Chondrocyte (in vitro differentiated cells): ENCODE measurements at places on chromosomes 2 and 18. TPM values are rescaled to one million over a fixed set of nuclear protein-coding genes. Genes with fewer than 3 reads are reported as not detected.
A peak's percentile ranks its signal among the peaks of the same experiment; 100 is the strongest.

- H3K4me3 ChIP-seq: no peak overlapping the region
- DNase-seq: no peak
- no peaks in the 10 kb centered on the region for H3K27me3 ChIP-seq
- peaks cover 6% of the 10 kb centered on the region for H3K36me3 ChIP-seq
- no peak overlapping the region for H3K27ac ChIP-seq
These were observed 2.7 kb downstream of the ENOSF1 start for GRCh38 chr18:709771-710170.

DNA sequence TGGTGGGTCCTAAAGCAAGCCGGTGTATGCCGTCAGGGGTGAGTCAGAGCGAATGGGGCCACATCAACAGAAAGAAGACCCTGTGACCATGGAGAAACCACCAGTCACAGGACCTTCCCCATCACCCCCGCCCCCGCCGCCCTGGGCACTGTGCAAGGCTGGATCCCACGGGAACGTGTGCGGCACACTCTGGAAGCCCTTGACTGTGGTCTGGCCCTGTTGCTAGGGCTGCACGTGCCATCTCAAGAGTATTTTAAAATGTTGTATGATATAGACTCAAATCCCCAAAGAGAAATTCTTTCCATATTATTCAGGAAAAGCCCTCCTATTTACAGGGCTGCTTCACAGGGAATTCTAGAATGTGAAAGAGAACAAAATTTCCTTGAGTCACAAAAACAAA, 174.8 kb downstream of the BCL2 start:
- no peaks in the 10 kb centered on the region for H3K27me3 ChIP-seq
- no peak overlapping the region for H3K4me3 ChIP-seq

DNA sequence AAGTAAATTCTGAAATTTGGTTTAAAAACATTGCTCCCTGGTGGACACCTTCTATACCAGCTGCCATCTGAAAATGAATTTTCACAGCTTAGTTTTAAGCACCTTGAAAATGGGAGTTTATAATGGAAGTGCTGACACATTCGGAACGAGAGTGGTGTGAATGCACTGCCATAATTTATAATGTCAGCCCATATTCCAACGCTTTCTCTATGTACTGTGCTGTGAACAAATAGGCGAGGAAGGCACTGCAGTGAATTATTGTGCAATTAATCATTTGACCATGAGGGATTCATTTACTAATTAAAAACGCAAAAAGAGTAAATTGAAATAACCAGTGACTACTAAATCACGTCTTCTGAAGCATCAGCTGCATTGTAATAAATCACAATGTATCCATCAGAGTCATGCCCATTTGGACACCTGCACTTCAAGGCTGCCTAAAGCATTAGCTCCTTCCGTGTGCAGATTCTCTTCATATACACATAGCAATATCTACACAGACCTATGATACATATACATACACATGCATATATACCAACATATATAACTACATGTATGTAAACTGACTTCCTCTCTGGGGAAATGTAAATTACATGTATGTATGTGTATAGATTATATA, 699.8 kb downstream of the GALR1 start:
- H3K27me3 ChIP-seq: no peaks in the 10 kb centered on the region
- H3K27ac ChIP-seq: no peak overlapping the region
- no peaks in the 10 kb centered on the region for H3K36me3 ChIP-seq
- DNase-seq: no peak
- H3K4me1 ChIP-seq: no peaks in the 10 kb centered on the region

DNA sequence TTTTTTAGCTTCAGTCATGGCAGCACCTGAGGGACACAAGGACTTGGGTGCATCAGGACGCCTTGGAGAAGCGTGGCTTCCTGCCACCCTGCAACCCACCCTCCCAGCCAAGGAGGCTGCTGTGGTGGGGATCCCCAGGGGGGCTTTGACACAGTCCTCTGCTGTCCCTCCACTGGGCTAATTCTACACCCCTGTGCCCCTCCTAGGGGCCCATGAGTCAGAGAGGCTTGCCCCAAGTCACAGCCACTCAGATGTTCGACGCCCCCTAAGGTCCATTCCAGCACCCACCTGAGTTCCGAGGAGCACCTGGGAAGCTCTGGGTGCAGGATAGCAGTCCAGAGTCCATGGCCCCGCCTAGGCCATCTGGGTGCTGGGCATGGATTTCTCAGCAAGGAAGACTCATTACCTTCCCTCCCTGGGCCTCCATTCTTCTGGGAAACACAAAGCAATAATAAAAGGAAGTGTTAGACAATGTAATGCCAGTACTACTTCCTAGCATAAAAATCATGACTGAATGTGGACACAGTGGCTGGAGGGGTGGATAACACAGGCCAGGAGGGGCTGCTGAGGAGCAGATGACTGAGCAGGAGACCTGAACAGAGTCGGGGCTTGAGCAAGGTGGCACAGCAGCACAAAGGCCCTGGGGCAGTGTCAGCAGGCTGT, 3.7 kb downstream of the ALPG start:
- H3K27me3 ChIP-seq: peaks cover 35% of the 10 kb centered on the region
- H3K4me1 ChIP-seq: no peaks in the 10 kb centered on the region
- DNase-seq: no peak
- H3K36me3 ChIP-seq: no peaks in the 10 kb centered on the region
- no peak overlapping the region for H3K27ac ChIP-seq

DNA sequence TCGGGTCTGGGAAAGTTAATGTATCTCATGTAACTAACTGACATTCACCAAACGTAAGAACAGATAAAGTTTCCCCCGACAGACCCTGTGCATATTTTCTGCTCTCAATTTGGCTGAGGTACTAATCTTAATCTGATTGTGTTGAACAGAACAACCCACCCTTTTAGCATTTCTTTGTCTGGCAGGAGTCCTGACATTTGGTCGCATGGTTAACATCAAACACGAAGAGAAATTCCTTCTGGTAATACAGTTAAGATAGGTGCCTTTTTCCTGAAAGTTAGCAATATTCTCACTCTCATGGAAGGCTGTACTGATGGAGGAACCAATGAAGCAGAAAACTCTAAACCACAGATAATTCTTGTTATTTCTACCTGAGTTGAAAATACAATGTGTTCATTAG, 520.8 kb downstream of the PARD3B start:
- H3K27me3 ChIP-seq: no peaks in the 10 kb centered on the region
- H3K27ac ChIP-seq: no peak overlapping the region
- DNase-seq: no peak

DNA sequence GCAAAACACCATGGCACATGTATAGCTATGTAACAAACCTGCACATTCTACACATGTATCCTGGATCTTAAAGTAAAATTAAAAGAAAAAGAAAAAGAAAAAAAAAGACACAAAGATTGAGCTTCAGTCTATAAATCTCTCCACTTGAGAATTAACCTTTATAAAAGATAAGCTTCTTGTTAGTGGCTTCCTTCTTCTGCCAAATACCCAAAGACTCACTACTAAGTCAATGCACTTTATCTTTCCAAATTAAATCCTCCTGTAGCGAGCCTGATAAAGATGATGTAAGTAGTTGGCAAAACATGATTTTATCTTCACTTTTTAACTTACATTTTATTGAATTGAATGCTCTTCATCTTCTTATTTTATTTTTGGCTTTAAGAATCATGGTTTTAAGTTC, 349.9 kb downstream of the TRIB2 start:
- no peak for DNase-seq
- no peak overlapping the region for H3K27ac ChIP-seq
- no peaks in the 10 kb centered on the region for H3K36me3 ChIP-seq
- H3K4me1 ChIP-seq: no peaks in the 10 kb centered on the region
- H3K27me3 ChIP-seq: peaks cover 34% of the 10 kb centered on the region

GRCh38 chr2:20666304-20667150, at the start of gene GDF7:
Gene GDF7 (plus strand): TSS chr2:20667144. CDS start chr2:20667240, 96 bp downstream.
- H3K27ac ChIP-seq: peak within 1 kb of the TSS; percentile 13
- no peak for DNase-seq
- peaks cover 41% of the 10 kb centered on the region for H3K4me1 ChIP-seq
- H3K27me3 ChIP-seq: peaks cover 30% of the 10 kb centered on the region

DNA sequence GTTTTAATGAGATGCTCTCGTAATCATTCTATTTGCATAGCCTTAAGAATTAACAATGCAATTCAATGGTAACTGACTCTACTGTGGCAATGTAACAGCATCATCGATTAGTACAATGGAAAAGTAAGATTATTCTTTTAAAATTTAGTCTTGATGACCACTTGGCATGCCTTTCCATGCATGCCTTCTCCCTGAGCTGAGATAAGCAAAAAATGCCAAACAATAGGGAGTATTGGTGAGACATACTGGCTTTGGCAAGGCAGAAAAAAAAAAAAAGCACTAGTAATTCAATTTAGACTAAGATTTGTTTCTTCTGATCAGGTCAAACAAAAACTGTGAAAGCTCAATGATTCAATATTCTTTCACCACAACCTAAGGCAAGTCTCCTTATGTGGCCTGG, 110.8 kb upstream of the TRIB2 start:
- no peaks in the 10 kb centered on the region for H3K36me3 ChIP-seq
- H3K4me3 ChIP-seq: no peak overlapping the region
- no peak for DNase-seq
- no peaks in the 10 kb centered on the region for H3K27me3 ChIP-seq
- peaks cover 15% of the 10 kb centered on the region for H3K4me1 ChIP-seq

DNA sequence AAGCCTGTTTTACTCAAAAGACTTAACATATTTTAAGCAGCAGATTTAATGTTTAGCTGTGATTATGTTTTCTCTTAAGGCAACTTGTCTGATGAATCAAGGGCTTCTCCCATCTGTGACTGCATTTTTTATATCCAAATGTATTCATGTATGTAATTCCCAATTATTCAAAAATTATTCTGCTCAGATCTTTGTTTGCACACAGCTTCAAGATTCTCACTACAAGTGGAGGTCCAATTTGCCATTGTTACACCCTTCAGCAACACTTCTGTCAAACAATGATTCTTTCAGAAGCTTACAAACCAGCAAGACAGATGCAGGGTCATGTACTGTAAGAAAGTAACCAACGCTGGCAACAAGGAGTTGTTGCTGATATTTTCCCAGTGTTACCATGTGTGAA, 5.9 kb upstream of the LRPPRC start:
- no peak overlapping the region for H3K4me3 ChIP-seq
- H3K36me3 ChIP-seq: no peaks in the 10 kb centered on the region
- no peaks in the 10 kb centered on the region for H3K4me1 ChIP-seq
- DNase-seq: no peak
- H3K27ac ChIP-seq: no peak overlapping the region

GRCh38 chr2:227473806-227474205, 1.9 kb downstream of the AGFG1 start:
- no peak overlapping the region for H3K27ac ChIP-seq
- H3K4me1 ChIP-seq: peaks cover 34% of the 10 kb centered on the region
- no peaks in the 10 kb centered on the region for H3K27me3 ChIP-seq
- H3K36me3 ChIP-seq: no peaks in the 10 kb centered on the region
- no peak overlapping the region for H3K4me3 ChIP-seq
- DNase-seq: no peak

- H3K4me1 ChIP-seq: no peaks in the 10 kb centered on the region
- H3K27ac ChIP-seq: no peak overlapping the region
- no peaks in the 10 kb centered on the region for H3K36me3 ChIP-seq
- H3K27me3 ChIP-seq: no peaks in the 10 kb centered on the region
- H3K4me3 ChIP-seq: no peak overlapping the region
- DNase-seq: no peak
These were observed 1479.1 kb downstream of the DPP10 start for GRCh38 chr2:115921541-115921940.

DNA sequence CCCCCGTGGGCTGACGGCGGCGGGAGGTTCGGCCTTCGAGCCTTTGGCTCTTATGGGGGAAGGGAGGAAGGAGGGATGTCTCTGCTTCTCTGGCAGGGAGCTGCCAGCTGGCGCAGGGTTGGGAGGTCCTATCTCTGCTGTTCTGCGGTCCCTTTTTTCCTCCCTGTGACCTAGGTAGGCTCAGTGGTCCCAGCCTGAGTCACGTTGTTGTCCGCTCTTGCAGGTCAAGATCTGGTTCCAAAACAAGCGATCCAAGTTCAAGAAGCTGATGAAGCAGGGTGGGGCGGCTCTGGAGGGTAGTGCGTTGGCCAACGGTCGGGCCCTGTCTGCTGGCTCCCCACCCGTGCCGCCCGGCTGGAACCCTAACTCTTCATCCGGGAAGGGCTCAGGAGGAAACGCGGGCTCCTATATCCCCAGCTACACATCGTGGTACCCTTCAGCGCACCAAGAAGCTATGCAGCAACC, 2.5 kb downstream of the DLX1 start:
- peaks cover 10% of the 10 kb centered on the region for H3K36me3 ChIP-seq
- H3K4me3 ChIP-seq: peak overlapping the region; percentile 98
- peak overlapping the region; percentile 100 for H3K27ac ChIP-seq
- H3K4me1 ChIP-seq: peaks cover 51% of the 10 kb centered on the region

DNA sequence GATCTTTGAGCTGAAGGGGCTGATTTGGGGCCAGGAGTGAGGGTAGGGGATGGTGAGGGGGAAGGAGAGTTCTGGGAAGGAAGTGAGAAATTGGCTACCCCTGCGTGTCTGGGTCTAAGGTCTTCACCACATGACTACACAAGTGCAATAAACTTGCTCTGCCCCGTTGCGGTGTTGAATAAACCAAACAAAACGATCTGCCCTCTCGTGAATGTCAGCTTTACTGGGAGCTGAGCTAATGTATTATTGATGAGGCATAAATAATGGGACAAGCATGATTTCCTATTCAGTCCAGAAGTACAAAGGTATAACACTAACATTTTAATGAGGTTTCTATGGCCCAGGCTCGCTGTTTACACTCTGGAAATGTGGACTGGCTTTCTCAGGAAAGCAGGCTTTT, 8.0 kb upstream of the CFAP221 start:
- H3K4me1 ChIP-seq: no peaks in the 10 kb centered on the region
- peaks cover 18% of the 10 kb centered on the region for H3K36me3 ChIP-seq
- no peak for DNase-seq
- no peak overlapping the region for H3K4me3 ChIP-seq

Gene DAW1
- total RNA-seq: 0.28 to 0.65 TPM (median 0.47 TPM) in 3 replicates

Gene TNS1
- total RNA-seq: 227 to 272 TPM (median 249 TPM) in 3 replicates

Gene SH3RF3
- 58.8 to 66.2 TPM (median 59.5 TPM) in 3 replicates for total RNA-seq

Gene PLB1
- total RNA-seq: 4.4 to 8.2 TPM (median 5.8 TPM) in 3 replicates

Gene ATP6V1B1
- total RNA-seq: 3.7 to 5.0 TPM (median 3.9 TPM) in 3 replicates

Gene DES
- 0.70 to 19.8 TPM (median 15.5 TPM) in 3 replicates for total RNA-seq

Gene C1QL2
- not detected in 3 replicates for total RNA-seq
